Spleen (tissue), 13 donors: ENCODE measurements at places on chromosomes 2 and 18. TPM values are rescaled to one million over a fixed set of nuclear protein-coding genes. Genes with fewer than 3 reads are reported as not detected.

LINC00305 gene
- total RNA-seq = not detected

IL18R1 gene
- total RNA-seq = 22.4 TPM

C1GALT1C1L gene
- total RNA-seq = 0.51 TPM

SIGLEC15 gene
- total RNA-seq = 3.5 TPM

TMEFF2 gene
- total RNA-seq = not detected

DNA sequence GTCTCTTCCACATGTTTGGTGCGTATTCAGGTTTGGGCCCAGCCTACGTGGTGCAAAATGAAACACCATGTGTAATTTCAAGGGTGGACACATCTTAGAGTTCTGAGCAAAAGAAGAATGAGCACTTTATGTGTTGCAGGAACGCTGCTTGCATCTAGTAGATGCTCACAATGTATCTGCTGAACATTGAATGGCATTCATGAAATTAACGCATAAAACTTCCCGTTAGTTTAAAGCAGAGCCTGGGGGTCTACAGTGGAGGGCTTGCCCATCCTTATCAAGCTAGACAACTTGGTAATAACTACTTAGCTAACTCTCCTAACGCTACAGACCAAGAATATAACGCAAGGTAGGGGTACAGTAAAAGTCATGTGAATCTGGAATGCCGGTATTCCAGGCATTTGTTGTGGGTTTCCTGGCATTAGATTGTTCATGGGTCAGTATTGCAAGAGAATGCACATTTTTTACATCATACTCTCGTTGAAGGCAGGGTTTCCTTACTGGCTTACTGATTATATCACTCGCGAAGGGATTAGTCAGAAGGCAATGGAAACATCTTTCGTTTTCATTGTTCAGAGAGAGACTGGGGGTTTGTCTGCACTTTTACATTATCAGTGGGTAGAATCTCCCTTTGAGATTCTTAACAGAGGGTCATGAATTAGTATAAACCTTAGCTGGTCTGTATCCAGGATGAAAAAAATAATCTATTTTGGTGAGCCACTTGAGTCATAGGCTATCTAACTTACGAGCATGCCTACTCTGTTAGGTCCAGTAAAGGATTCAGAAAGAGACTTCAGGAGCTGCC is 229.5 kb upstream of the EPAS1 start:
- DNase-seq = no peak

DNA sequence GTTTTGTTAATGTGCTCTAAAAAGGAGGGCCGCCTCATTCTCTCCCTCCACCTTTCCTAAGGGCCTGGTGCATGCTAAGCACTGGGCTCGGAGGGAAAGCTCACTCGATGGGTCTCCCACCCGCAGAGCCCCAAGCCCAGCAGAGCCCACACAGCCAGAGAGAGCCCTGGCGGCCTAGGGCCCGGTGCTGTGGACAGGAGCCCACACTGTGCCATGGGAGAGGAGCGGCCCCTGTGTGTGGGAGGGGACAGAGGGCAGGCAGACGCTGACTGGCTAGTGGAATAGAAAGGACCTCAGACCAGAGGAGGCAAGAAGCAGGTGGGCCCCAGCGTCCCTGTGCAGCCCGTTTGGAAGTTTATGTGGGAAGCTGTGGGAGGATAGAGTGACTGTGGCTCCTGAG is 49.4 kb upstream of the KCNF1 start:
- no peak for DNase-seq

- no peak for DNase-seq
Observed at GRCh38 chr2:164937864-164938401, 17.4 kb downstream of the SLC38A11 start.

- DNase-seq = peak; percentile 20
Observed at GRCh38 chr2:127586746-127587295, 51.3 kb downstream of the MYO7B start.

DNA sequence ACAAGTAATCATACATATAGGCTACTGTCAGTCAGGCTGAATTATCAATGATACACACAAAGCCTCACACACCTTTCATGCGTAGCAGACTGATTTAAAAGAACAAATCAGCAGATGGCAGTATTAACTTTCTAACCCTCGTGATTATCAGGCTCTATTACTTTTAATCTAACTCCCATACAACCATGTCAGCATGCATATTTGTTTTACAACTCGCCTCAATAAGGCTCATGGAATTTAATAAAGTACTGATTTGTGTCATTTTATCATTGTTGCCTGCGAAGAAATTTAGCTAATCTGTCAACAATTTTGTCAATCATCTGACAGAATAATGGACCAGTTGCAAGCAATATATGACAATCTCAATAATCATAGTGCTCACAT is 82.8 kb downstream of the SLC25A12 start:
- no peak for DNase-seq

DNA sequence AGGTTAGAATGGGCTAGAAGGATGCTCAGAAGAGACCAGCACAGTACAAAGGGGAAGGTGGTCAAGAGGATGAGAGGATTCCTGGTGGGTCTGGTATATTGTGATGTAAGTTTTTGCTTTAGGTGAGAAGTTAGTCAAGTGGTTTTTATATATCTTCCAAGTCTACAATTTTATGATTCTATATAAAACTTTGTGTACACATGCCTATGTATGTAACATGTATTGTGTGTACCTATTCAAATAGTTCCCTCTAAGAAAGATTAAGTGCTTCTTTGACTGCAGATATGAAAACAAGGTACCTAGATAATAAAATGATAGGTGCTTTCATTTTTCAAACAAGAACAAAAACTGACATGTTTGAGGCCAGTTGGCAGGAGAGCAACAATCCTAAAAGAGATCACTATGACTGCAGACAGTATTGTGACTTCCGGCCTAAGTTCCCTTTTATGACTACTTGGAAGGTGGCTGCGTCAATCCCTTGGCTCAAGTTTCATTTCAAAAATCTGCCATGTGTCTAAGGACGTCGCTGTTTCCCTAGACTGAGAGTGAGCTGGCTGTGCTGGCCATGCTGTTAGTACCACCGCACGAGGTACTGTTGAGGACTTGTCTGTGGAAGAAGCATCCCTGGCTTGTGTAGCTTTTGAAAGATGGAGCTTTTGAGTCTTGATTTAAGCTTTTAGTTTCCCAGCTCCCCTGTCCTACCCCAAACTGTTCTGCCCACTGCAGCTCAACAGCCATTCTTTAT is 123.1 kb downstream of the PRPF40A start:
- no peak for DNase-seq

- DNase-seq = no peak
Observed at GRCh38 chr2:227497158-227497557, 25.2 kb downstream of the AGFG1 start.

- DNase-seq = no peak
Observed at GRCh38 chr2:230757476-230757875, 44.8 kb downstream of the CAB39 start.
